ENCODE measurements at places on chromosomes 5 and 9.
A peak's percentile ranks its signal among the peaks of the same experiment; 100 is the strongest.

DNA sequence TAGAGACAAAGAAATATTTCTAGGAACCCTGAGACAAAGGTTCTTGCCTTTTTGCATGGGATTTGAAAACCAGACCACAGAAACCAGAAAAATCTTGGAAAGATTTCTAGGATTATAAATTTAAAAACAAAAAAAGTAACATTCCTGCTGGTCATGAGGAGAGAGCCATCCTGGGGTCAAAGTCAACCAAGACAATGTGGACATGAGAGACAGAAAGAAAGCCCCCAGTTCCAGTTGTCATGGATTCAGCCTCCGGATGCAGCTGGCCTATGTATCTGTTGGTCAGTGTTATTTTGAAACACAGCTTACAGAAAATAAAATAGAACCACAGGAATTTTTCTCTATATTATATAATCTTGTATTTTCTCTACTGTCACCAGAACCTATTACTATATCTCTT, 24.4 kb upstream of the RGMB start:
- no peak for DNase-seq

DNA sequence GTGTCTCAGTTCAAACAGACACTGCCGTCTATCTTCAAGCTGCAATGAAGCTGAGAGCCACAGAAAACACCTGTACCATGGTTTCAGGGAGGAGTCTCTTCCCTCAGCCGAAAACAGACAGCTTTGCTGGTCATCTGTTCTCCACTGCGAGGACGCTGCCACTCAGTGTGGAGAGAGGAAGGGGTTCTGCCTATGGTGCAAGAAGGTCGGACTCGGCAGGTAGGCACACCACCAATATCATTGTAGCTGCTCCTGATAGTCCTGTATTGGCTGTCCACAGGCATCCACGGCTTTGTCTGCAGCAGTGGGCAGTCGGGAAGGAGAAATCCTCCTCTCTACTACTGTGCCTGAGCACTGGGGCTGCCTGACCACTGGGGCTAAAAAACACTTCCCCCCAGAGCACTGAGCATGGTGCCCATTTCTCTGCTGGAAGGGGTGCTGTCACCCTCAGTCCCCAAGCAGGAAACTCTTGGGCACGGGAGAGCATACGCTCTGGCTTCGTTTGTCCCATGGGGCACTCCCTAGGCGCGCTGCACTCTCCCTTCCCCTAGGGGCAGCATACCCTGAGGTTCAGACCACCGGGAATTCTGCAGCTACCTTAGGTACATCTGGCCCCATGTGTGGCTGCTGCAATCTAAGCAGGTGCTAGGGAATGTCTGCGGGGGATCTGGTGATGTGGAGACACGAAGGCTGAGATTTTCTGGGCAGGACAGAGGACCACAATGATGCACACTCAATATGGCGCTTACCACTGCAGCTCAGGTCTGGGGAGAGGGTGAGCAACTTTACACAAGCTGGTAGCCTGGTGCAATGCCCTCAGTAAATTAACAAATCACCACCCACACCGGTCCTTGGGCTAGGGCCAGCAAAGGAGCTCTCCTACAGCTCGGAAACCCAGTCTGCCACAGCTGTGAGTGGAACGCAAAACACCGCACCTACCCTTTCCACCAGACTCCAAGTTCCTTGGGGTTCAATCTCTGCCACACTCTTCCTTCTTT, 880.9 kb upstream of the SEMA6A start:
- DNase-seq, result no peak

DNA sequence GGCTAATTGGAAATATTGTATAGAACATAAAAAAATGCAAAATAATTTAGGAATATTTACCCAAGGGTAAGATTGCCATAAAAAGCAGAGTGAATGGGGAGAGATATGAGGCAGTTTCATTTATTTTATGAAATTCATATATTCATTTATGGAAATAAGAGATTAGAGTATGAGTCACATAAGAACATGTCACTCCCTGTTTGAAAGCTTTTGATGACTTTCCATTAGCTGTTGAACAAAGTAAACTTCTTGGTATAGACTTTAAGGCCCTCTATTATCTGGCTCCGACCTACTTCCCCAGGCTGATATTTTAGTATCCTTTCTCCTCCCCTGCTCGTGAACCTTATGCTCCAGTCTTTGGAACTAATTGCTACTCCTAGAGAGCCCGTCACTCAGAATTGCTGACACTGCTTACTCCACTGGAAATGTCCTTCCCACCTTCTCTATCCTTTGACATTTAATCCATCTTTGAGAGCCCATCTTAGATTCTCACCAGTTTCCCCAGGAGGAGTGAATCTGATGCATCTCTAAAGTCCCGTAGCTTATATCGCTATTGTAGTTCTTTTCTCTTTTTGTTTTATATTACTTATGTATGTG, 8.9 kb upstream of the ACTBL2 start:
- DNase-seq, result no peak

DNA sequence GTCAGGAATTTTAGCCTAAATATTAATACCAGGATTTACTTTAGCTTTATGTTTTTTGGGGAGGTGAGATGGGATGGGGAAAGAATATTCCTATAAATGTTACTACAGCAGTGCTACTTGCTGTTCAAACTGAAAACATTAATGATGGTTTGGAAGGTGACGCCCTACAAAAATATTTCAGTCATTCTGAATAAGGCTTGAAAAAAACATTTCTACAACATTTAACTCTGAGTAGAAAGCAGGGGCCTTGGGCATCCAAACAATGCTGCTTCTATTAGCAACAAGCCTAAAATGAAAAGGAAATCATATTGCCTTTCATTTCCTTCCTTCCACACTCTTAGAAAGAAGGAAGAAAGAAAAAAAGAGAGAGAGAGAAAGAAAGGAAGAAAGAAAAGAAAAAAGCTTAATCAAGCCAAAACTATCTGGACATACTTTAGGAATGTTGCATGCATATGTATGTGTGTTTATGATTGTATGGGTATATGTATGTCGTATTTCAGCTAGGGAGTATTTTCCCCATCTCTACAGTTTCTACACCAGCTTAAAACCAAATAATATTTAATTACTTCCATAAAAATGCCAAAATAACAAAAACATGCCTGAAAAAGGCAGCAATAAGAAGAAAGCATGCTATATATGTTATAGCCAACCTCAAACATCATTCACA, 16.3 kb upstream of the DAB2 start:
- peak; percentile 44 for DNase-seq

DNA sequence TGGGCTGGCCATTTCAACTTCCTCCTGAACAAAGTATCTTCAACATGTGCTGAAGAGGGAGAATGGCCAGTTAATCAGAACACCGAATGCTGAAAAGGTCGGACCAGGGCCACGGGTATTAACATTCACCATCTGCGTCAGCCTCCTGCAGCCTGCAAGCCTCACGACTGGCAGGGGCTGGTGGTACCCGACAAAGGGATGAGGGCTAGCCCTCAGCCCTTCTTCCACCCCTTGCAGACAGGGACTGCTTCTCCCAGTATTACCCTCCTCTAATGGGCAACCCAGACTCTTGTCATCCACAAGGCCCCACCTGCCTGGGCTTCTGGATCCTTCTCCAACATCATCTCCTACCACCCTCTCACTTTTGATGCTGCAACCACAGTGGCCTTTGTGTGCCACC, 246.6 kb downstream of the FSTL4 start:
- no peak for DNase-seq

DNA sequence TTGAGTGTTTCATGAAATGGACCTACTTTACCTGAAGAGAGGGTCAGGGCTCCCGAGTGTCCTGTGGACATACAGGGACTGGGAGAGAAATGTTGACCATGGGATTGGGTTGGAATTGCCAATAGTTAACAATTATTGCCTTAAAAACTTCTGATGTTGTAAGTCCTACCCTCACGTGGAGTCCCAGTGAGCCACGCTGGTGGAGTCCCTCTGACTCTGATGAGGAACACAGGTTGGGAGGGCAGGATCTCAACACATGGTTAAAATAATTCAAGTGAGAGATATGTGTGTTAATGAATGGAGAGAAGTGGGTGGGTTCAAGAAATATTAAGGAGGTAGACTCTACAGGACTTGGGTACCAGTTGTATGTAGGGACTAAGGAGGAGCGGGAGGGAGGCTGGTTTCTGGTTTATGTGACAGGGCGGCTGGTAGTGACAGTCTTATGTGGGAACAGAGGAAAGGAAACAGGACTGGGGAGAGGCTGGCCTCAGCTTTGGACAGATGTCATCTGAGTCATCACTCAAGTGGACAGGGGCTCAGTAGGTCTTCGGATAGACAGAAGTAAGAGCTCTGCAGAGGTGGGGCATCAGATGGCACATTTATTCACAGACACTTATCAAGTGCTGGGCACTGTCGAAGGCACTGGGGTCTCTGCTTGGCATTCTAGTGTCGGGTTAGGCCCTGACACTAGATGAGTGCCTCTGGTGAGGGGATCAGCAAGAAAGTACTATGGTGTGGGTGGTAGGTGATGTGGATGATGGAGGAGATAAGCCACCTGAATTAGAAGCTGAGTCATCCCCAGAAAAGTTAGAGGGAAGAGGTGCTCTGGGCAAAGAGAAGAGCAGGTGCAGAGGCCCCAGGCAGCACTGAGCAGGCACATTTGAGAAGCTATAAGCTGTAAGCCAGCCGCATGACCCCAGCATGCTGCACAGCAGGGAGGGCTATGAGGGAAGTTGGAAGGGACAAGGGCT, 27.2 kb downstream of the MAML1 start:
- no peak for DNase-seq

DNA sequence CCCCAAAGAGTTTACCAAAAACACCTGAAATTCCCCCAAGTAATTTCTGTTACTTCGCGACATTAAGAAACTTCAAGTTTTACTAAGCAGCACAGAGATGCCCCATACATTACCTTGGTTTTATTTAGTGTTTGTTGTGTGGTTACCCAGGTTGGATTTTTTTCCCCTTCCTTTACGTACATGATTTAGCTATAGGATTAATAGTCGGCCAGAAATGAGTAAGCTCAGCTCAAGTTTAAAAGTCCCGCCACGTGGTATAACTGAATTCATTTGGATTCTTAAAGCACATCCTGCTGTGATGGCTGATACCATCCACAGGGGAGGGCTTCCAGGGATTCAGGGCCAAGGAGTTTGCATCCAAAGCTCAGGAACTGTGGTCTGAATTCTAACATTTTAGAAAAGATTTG, 75.9 kb downstream of the DAP start:
- no peak for DNase-seq

GRCh38 chr5:149611326-149611725, 30.0 kb downstream of the ARHGEF37 start:
- peak; percentile 70 for DNase-seq

DNA sequence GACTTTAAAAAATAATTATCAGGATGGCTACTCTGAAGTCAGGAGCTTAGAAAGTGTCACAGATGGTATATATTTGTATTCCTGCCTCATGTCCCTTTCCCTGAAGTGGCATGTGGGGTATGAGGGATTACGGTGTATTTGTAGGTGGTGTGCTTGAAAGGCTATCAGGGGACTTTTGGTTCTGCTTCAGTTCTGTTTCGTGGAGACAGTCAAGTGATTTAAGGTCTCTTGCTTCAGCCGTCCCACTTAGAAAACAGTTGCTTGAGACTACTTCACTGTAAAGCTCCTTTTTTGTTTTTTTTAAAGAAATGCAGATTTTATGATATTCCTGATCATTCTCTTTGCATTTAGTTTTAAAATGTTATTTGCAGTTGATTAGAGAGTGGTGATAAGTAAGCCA, 18.3 kb downstream of the PARP8 start:
- no peak for DNase-seq
